ENCODE measurements at places on chromosomes 2 and 18.

DNA sequence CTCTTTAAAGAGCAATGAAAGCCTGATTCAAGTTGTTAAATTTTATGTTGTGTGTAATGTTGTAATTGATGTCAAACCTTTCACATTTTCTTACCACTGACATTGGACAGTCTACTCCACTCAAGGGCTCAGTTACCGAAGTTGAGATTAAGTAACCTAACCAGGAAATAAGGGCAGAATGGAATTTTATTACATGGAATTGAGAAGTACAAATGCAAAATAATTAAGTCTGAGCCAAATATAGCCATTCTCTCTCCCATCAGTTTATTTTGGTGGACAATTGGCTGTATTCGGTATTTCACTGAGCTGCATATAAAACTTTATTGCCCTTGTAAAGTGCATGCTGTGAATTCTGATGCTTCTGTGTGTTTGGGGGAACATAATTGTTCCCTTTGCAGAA, 231.5 kb downstream of the TTC32 start:
- no peak for DNase-seq

DNA sequence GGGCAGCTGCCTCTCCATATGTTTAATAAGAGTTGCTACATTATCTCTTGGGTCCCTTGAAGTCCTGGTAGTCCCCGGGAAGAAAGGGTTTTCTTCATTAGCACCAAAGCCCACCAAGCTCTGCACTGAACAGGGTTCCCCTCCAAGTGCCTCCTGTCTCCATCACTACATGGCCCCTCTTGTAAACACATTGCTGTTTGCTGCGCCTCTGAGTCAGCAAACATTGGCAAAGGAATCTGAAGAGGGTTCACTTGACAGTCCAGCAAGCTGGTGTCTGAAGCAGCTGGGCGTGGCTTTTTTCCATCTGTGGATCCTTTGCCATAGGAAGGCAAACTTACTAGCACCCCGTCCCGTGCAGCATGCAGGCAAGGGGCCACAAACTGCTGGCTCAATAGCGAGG, 82.8 kb downstream of the TEX51 start:
- no peak for DNase-seq

- no peak for DNase-seq
These were observed 141.9 kb upstream of the ID2 start for GRCh38 chr2:8539743-8540551.

DNA sequence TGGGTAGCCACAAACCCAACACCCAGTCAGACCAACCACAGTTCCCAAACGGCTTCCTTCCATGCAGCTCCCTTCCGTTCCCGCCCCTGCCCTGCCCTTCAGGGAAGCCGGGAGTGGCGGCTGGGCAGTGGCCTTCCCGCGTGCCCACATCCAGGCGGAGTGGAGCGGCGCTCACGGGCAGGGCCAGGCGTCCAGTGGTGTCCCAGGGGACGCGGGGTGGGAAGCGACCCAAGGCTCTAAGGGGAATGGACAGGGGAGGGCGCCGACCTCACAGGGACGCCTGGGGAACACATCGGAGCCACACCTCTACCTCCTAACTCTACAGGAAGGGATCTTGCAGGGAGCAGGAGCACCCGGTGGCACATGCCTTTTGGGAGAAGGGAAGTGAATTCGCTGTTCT, 225.9 kb upstream of the MGAT5 start:
- DNase-seq: no peak

GRCh38 chr18:12279781-12280531, 25.8 kb downstream of the CIDEA start:
- no peak for DNase-seq

Measured in CD4-positive, alpha-beta T cell treated with Interleukin-2 at 100 ng/mL for 4 hours (primary cell).